ENCODE measurements at places on chromosomes 6 and 20.

DNA sequence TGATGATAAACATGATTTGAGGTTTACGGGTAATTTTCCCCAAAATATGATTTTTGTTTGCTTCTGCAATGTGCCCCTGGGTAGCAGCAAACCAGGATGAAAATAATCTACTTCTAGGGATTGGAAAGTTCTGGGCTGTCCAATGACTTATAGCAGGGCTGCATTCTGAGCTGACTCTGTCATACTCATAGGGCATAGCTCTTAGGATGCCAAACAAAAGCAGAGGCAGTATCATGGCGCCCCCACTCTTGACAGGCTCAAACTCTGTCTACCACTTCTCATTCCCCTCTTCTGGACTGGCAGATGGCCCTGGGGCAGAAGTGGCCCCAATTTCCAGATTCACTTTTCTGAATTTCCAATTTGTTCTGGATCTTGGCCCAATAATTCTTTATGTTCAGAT, 10.3 kb downstream of the SERPINB1 start:
- DNase-seq: no peak

DNA sequence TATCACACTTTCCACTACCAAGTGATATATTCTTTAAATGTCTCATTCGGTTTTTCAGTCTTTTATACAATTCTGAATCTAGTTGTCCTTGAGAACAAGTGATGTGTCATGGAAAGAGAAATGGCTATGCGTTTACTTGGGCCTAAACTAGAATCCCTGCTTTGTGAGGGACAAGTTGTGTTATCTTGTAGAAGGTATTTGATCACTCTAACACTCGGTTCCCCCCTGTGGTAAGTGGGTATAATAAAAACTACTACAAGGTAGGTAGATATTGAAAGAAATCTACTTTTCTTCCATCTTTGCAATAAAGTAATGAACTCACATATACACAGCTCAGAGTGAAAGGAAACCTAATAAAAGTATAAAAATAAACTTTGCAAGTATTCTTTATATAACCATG, 108.9 kb downstream of the MANEA start:
- DNase-seq: no peak

GRCh38 chr20:51631011-51631950, 88.8 kb upstream of the NFATC2 start:
- peak; percentile 65 for DNase-seq

- DNase-seq: no peak
Observed at GRCh38 chr6:44957156-44957555, 371.0 kb upstream of the RUNX2 start.

GRCh38 chr20:4949833-4950178, 51.5 kb downstream of the SLC23A2 start:
- peak; percentile 61 for DNase-seq

- no peak for DNase-seq
Observed at GRCh38 chr6:95093154-95093553, 484.2 kb upstream of the MANEA start.

- peak; percentile 23 for DNase-seq
Observed at GRCh38 chr6:56914798-56915658, 39.9 kb upstream of the BEND6 start.

DNA sequence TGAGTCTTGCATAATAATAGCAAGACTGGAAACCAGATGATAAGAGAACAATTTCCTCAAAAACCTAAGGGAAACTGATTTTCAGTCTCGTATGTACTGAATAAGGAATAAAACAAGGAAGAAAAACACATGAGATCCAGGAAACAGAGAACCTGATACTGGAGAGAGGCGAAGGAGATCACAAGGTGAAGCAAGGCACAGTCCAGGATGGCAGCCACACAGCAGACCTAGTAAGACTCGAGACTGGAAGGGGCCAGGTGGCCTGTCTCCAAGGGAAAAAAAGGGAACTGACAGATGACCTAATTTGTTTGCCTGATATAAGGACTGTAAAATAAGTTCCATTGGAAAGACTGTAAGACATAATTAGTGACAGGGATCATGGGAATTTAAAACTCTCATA, 71.1 kb downstream of the TASP1 start:
- DNase-seq: no peak

- DNase-seq: no peak
Observed at GRCh38 chr6:164130151-164130550, 715.6 kb downstream of the QKI start.

DNA sequence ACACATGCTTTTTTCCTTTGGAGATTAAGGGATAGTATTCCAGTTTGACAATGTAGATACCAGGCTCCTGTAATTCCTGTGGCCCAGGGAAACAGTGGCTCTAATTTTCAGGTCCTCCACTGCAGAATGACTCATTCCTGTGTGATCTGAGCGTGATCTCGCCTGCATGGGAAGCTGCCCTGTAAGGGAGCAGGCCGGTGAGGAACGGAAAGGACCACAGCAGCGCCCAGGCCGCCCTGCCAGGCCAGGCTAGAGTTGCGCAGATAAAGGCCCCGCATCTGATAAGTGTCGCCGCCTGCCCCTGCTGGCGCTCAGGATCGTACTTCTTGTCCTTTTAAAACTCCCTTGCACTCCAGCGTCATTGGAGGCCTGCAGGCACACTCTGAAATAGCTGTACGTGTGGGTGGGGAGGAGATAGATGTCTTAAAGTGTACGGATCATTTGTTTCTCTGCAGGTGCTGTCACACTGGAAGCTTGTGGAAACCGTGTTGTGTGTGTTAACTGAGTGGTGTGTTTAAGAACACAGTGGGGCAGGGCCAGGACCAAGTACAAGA, 60.7 kb downstream of the SYNJ2 start:
- peak; percentile 75 for DNase-seq

GRCh38 chr6:39417440-39417839, 94.9 kb upstream of the KCNK16 start:
- DNase-seq: no peak

- DNase-seq: no peak
Observed at GRCh38 chr6:117918454-117918853, 11.4 kb downstream of the SLC35F1 start.

GRCh38 chr20:37350649-37351574, 5.0 kb downstream of the SRC start:
- no peak for DNase-seq

DNA sequence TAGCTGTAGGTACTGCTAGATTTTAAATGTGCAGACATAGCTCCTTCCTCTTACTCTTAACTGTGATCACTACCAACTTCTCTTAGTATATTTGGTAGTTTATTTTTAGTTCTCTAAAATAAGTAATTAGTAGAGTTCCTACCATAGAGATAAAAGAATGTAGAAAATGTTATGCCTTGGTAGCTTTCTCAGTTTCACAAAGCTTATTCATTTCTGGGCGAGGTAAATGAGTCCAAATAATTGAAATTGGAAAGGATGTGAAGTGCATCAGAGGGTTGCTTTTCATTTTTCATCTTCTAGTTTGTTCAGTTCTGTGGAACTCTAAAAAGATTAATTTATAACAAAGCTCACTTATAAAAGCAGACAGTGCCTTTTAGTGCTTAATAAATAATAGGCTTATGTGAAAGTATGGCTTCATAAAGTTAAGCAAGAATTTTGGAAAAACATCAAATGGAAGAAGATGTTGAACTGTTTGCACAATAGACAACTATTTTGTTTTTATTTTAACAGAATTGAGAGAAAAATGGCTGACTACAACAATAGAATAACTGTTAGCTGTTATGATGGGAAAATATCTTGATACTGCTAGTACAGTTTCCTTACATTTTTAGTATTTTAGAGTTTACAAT, 303.7 kb downstream of the UTRN start:
- DNase-seq: no peak

DNA sequence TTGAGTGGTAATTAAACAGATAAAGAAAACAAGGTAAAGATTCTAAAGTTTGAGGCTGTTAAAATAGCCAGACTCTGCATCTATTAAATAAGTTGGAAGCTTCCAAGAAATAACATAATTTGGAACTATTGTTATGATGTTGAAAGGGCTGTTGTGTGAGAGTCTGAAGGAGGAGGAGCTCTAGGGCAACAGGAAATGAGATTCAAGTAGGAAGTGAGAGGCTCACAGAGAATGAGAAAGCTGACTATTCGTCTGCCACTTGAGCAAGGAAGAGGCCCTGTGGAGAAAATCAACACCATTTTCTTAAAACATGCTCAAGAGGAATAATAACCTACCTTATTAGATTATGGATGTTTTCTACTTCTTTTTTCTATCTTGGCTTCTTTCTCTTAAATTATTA, 185.2 kb downstream of the SLC24A3 start:
- DNase-seq: no peak

- no peak for DNase-seq
Observed at GRCh38 chr6:145036848-145037567, 698.3 kb downstream of the EPM2A start.

- no peak for DNase-seq
Observed at GRCh38 chr6:151914484-151914883, 107.0 kb downstream of the ESR1 start.

DNA sequence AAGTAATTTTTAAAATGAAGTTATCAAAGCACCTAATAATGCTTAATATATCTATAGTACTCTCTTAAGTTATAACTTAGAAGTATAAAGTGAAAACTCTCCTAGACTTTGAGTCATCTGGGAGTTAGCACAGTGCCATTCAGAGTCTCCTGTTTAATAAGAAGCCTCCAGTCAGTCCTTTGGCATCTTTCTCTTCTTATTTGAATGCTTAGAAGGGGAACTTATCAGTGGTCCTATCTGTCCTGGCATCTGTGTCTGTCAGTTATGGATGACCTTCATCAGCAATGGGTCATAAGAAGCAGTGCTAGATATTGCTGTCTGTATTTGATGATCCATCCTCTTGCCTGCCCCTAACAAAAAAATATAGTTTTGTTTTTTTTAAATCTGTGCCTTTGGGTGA, 15.2 kb downstream of the TMEM200A start:
- DNase-seq: no peak

DNA sequence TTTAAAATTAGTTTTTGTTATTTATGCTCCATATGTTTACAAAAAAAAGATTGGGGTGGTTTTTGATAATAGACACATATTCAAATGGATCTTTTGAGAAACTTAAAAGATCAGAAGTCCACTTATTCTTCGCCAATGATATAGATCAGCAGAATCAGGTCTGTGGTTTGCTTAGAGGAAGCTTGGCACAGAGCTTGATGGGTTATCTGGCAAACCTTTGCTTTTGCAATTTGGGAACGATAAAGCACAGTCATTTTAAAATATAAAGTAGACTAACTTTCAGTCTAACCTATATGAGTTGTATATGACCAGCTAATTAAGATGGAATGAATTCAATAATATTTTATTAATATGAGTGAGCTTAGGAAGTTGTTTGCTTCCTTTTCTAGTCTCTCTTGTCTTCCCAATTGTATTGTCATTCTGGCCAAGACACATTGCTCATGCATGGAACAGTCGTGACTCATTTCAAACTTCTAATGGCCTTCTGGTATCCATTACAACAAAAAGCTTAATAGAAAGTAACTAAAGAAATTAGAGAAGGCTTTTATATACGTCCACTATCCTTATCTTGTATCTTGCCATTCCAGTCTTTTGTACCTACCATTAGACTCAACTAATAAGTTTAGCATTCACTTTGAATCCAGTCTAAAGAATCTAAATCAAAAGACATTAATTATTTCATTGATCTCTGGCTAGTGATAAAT, 118.7 kb downstream of the TBX18 start:
- DNase-seq: no peak

DNA sequence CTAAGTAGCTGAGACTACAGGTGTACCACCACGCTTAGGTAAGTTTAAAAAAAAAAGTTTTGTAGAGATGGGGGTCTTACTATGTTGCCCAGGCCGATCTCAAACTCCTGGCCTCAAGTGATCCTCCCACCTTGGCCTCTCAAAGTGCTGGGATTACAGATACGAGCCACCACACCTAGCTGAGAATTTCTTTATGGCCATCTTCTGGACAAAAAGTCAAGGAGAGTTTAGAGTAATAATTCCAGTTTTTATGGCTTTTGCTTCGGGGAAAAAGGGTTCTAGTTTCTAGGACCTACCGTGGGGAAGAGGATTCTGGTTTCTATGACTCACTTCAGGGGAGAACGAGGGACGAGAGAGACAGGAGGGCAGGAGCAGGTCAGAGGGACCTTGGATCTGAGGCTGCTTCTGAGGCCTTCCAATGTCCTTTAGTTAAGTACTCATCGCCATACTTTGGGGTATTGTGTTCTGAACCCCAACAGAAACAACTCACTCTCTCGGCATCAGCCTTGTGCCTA, 69.3 kb upstream of the IER3 start:
- DNase-seq: no peak

DNA sequence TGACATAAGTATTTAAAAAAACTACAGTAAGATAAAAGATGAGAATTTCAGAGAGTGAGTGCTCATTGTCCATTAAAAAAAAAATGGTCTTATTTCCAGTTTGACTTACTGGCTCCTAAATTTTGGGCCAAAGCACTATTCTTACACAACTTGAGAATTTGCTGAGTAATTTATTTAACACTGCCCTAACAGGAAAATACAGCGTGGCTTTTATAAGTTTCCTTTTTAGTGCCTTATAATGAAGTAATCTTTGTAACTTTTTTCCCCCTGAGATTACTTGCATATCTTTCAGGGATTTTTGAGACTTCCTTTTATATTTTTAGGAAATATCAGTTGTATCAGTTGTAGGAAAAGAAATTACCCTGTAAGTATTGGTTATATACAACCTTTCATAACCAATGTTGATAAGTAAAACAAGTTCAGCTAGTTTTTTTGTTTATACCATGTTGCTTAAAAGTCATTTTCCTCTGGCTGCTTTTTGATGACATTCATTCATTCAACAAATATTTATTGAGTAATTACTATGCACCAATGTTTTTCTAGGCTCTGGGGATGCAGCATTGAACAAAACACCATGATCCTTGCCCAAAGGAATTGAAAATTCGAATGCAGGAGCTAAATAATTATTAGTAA, 106.4 kb upstream of the SGK1 start:
- no peak for DNase-seq

DNA sequence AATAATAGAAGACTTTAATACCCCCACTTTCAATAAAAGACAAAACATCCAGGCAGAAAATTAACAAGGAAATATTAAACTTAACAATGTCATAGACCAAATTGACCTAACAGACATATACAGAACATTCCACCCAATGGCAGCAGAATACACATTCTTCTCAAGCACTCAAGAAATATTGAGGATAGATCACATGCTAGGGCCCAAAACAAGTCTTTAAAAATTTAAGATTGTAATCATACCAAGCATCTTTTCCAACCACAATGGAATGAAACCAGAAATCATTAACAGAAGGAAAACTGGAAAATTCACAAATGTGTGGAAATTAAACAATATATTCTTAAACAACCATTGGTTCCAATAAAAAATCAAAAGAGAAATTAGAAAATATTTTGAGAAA, 161.0 kb downstream of the COL12A1 start:
- no peak for DNase-seq

DNA sequence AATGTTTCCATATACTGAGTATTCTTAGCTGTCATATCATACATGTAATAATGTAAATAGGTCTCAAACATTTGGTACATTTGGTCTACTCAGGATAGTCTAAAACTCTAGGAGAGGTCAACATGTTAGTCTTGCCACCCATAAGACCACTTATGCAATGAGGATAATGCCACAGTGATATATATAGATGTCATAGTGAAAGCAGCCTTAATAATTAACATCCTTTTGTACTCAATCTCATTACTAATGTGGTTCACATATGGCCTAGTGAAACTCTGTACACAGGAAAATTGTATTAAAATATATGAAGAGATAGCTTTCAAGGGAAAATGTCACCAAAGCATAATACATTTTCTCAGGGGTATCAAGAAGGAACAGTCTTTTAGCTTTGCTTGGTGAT, 577.9 kb downstream of the TFAP2B start:
- no peak for DNase-seq
